T47D (cell line): ENCODE measurements at places on chromosomes 11 and 22.

DNA sequence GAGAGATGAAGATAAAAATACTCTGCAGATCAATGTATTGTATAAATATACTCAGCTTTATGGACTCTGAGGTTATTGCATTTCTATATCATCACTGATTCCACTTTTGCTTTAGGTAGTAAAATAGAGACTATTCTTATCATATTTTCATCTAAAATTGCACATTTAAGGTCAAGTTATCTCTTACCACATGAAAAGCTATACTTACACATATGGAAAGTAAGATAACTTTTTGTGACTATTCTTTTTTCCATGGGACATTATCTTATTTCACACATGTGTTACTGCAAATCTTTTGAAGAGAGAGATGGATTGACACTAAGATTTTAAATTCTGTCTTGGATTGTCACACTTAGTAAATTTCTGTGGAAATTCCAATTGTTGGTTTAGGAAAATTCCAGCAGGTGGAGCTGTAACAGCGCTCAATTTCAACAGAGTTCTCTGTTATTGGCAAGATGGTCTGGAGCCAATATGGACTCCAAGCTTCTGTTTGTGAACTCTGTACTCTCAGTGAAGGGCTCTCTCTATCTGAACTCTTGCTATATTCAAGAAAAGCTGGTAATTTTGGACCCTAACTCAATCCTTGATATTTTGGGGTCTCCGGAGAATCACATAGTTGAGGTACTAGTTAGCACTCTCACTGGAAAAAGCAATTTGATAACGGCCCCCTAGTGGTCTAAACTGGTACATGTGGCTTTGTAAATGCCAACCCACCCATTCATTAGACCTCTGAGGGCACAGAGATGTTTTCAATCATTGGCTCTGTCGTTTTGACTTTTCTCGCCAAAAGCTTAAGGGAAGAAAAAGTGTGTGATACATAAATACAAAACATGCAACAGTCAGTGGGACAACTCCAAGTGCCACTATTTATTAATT lies 429.7 kb downstream of the ETS1 start:
- peak; percentile 42 for DNase-seq

DNA sequence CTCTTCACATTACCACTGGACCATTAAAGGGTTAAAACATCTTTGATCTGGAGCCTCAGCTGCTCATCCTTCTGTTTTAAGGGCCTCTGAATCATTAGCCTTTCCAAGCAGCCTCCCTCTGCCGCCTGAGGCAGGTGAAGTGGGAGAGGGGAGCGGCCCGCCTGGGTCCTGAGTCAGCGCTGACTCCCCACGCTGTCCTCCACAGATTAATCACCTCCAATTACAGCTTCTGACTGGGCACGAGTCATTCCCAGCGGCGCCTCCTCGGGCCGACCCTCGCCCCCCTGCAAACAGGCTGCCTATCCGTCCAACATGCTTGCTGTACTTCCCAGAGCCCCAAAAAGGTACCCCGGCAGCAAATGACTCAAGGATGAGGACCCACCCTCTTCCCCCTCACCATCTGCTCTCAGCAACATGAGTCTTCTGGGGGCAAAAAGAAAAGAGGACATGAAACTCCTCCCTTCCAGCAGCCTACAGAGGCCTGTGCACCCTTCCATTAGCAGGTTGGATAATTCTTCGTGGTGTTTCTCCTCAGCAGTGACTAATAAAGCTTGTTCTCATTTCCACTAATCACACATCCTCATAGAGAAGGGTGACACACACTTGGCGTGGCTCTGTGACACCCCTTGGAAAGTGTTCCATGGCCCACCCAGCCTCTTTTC lies 44.3 kb upstream of the JAM3 start:
- DNase-seq, result no peak

- no peak for DNase-seq
Measured at GRCh38 chr11:117511931-117512539, 184.4 kb downstream of the CEP164 start.

GRCh38 chr22:37337204-37337943 lies 55.1 kb downstream of the CYTH4 start:
- DNase-seq, result no peak

DNA sequence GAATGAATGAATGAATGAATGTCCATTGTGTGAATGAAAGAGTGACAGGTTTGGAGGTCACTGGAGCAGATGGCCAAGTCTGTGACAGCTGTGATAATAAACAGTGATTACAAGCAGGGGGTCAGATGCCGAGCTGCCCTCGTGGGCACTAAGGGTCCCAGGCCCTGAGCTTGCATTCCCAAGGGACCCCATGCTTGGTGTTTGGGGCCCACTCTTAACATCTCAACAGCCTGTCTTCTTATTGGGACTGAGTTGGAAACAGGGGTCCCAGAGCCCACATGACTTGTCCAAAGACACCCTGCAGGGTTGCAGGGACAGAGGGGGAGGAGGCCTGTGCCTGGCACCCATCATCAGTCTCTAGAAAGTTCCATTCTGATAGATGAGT lies 12.0 kb upstream of the ANO1 start:
- DNase-seq, result no peak

DNA sequence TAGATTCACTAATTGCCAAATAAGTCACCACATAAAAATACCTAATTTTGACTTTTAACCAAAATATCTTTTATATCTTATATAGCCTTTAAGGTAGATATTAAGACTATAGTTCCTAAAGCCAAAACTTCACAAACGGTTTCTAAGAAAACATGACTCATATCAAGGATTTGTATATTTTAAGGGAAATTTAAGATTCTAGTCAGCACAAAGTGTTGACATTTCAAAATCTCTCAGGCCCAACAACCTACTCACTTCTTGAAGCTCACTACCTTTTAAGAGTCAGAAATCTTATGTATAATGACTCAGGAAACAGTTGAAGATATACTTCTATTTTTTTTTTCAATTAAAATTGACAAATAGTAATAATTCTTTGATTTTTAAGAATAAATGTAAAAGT lies 221.9 kb downstream of the SBF2 start:
- no peak for DNase-seq

GRCh38 chr22:47610764-47611163 lies 848.3 kb downstream of the TBC1D22A start:
- no peak for DNase-seq
